ENCODE measurements at places on chromosomes 1 and 21.

DNA sequence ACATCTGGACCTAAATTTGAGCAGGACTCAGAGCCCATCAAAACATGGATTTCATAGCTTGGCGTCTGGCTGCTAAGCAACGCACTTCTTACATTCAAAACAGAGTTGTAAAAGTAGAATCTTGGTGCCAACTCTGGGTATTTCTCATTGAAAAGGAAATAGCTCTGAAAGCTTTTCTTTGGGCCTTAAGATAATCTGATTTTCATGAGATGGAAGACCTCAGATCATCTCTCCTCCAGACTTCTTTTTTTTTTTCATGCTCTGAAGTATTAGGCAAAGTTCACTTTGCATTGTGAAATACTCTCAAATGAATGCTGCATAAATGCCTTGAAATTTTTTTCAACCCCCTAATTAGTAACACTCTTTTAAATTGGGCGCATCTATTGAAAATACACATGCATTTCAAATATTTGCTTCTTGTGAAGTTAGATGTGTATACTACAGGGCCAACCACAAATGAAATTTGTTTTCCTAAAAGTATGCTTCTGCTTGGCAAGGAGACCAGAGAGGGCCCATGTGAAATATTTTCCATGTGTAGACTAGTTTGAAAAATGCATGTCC is 4.2 kb downstream of the ADAMTS5 start:
- no peak for DNase-seq

GRCh38 chr1:156624814-156625435 is 5.7 kb downstream of the HAPLN2 start:
- no peak for DNase-seq

DNA sequence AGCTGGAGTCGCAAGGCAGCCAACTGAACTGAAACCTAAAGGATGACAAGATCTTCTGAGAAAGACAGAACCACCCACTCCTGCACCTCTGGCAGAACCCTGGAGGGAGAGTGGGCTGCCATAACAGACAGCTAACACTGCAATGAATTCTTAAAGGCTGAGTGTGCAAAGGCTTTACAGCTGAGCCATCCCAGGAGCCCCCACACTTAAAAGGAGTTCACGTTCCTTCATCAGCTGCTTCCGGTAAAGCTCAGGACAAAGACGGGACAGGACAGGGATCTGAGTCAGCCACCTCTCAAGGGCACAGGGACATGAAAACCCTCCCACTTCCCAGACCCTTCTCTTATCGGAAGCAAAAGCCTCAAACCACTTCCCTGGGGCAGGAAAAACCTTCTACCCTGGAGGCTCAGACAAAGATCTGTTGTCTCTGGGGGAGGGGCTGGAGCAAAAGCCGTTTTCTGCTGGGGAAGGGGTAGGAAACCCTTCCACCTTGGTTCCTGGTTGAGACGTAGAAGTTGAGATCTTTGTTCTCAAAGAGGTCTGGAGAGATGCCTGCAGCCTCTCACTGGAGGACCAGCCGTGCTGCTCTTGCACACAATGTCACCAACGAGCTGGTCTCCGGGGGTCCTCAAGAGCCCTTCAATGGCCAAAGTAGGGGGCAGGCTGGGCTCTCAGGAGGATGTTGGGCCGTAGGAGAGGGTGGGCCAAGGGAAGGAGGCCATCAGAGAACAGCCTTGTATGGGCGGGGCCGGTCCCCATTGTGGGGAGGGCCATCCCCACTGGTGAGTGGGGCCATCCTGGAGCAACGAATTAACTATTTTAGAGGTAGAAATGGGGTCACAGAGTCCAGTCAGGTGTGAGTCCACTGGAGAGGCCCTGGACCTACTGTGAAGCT is 452.4 kb downstream of the PTPRU start:
- DNase-seq = no peak

GRCh38 chr21:46060596-46061061 is 37.3 kb upstream of the COL6A2 start:
- no peak for DNase-seq

DNA sequence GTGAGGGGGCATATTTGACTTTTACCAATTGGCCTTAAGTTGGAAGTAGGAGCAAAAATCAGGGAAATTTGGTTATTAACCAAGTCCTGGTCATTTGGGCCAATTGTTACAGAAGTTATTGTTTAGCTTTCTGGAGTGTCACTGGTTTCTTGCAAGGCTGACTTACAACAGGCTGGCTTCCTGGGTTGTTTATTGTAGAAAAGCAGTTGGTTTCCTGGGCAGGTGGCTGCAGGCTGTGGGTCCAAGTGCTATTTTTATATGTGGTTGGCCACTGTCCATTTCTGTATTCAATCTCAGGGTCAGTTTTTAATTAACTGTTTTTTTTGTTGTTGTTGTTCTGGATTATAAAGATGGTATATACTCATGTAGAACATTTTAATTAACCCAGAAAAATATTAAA is 174.1 kb downstream of the KCNJ6 start:
- DNase-seq = no peak

GRCh38 chr21:25573409-25574206 is 33.7 kb downstream of the MRPL39 start:
- DNase-seq = no peak

GRCh38 chr1:54099061-54099610 is 45.7 kb downstream of the TCEANC2 start:
- DNase-seq = no peak

DNA sequence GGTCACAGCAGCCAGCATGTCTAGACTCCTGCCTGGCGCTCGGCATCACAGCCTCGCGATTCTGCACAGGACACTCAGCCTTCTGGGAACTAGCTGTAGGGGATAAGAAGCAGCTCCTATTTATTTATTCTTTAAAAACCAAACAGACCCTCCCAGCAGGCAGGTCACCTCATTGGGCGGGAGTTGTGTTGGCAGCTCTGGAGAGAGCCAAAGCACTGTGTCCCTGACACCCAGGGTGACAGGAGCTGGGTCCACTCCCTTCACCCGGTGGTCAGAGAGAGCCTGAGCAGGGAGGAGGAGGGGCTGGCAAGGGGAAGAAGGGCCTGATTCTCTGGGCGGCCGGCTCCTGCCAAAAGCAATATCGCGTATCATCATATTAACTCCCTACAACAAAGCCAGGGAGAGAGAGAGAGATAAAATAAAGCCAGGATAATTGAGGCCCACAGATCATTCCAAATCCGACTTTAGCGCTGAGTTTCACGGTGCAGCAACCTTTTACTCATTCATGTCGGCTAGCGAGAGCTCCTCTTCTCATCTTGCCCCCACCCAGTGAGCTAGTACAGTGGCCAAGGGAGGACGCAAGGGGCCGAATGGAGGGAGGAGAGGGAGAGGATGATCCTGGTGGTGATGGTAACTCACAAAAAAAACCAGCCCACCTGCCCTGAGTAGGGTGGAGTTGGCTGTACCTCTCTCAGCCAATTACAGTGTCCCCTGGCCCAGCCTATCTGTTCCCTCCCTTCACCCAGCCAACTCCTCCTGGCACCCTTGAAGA is 79.8 kb upstream of the IFFO2 start:
- no peak for DNase-seq

DNA sequence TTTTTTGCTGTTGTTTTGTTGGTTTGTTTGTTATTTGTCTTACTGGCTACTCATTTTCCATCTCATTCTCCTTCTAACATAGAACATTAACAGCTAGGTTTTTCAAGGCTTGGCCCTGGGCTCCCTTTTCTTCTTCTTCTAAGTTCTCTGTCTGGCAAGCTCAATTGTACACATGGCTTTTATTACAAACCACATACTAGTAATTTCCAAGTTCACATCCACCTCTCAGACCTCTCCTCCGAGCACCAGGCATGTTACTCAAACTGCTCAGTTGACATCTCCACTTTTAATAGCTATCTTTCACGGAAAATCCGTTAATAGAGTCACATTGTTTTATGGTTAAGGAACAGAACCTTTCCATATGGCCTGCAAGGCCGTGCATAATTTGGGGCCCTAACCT is 736.9 kb upstream of the ADAMTS5 start:
- DNase-seq = no peak

DNA sequence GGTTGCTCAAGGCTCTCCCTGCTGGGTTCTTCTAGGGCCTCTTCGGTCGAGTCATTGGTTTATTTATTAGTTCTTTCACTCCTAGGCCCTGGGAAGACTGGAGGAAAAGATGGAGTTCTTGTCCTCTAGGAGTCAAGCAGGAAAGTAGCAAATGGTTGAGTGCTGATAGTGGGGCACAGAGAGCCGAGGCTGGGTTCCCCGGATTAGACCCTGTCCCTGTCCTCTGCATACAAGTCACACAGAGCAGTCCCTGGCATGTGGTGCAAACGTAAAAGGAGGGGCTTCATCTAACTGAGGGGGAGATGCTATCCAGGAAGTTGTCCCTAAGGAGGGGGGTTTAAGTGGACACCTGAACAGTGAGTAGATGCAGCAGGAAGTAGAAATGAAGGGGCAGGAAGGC is 19.2 kb upstream of the KCNE2 start:
- DNase-seq = no peak

DNA sequence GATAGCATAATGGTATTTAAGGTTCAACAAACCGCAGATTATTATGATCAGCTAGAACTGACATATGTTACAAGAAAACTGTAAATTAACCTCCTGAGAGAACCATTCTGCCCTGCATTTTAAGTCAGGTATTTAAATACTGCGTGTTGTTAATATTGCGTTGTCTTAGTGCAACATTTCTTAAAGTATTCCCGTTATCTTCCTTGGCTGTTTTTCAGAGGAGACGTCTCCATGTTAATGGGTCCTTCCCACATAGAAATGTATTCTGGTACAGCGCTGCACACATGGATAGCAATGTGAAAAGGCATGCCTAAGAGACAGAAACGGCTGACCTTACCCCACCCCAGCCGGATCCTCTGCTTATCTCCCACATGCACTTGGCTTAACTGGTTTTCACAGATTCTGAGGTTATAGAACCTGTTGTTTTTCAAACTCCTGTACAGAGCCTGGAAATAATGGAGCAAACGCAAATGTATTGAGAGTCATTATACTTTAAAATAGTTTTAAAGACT is 22.8 kb upstream of the DEGS1 start:
- DNase-seq = no peak

DNA sequence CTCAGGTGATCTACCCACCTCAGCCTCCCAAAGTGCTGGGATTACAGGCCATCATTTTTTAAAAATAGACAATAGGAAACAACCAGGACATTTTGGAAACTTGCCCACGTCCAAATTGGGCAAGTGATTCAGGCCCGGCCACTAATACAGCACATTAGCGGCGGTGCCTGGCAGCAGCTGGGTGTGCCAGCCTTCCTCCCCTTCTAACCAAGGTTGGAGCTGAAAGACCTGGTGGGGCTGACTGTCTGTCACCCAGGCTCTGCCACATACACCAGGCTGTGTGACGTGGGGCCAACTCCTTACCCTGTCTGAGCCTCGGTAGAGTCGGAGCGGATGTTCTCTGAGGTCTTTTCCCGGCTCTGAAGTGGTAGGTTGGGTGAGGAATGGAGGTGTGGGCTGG is 29.6 kb upstream of the TMEM51 start:
- DNase-seq = no peak

DNA sequence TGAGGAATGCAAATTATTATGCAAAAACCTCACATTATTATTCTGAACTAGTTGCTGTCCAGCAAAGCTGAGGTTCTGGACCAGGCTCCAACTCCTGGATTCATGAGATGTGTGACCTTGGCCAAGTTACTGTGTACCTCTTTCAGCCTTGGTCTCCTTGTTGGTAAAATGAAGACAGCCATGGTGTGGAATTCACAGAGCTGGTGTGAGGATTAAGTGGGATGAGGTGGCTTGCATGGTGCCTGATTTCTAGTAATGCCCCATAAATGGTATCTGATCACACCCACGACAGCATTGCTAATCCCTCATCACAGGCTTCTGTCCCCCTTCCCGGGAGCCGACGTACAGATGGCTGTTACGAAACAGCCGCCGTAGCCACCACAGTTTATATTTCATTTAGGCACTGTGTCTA is 59.6 kb downstream of the PGBD5 start:
- DNase-seq = no peak

DNA sequence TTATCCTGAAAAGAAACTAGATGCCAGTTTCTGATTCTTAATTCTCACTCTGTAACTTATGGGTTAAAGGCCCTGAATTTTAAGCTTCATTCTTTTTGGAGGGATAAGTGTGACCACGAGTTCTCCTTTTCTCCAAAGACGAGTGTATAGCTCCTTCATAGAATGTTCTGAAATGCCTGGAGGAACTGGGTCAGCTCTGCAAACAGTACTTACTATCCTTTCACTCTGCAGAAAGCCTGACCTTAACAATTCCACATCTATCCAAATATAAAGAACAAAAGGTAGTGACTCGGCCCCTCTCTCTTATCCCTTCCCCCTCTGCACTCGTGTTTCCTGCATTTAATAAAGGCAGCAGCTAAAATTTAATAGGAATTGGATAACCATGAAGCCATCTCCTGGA is 150.5 kb downstream of the LYPLAL1 start:
- DNase-seq = no peak

- DNase-seq = no peak
Observed at GRCh38 chr1:77776007-77776700, 3.3 kb upstream of the MIGA1 start.

DNA sequence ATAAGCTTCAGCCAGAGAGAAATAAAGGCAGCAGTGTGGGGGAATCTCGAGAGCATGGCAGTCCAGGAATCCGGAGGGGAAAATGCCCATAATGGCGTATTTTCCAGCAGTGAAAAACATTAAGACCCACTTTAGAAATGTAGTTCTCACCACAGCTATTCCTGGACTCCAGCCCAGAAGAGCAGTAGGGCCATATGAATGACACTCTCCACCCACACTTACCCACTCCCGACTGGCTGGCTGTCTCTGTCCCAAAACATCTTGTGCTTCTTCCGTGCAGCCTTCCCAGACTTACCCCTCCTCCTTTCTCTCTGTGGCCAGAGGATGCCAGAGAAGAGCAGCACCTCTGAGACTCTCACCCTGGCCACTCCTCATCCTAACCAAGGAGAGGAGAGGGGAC is 56.4 kb downstream of the TRABD2B start:
- no peak for DNase-seq

GRCh38 chr1:61950418-61950817 is 208.1 kb downstream of the PATJ start:
- DNase-seq = no peak

DNA sequence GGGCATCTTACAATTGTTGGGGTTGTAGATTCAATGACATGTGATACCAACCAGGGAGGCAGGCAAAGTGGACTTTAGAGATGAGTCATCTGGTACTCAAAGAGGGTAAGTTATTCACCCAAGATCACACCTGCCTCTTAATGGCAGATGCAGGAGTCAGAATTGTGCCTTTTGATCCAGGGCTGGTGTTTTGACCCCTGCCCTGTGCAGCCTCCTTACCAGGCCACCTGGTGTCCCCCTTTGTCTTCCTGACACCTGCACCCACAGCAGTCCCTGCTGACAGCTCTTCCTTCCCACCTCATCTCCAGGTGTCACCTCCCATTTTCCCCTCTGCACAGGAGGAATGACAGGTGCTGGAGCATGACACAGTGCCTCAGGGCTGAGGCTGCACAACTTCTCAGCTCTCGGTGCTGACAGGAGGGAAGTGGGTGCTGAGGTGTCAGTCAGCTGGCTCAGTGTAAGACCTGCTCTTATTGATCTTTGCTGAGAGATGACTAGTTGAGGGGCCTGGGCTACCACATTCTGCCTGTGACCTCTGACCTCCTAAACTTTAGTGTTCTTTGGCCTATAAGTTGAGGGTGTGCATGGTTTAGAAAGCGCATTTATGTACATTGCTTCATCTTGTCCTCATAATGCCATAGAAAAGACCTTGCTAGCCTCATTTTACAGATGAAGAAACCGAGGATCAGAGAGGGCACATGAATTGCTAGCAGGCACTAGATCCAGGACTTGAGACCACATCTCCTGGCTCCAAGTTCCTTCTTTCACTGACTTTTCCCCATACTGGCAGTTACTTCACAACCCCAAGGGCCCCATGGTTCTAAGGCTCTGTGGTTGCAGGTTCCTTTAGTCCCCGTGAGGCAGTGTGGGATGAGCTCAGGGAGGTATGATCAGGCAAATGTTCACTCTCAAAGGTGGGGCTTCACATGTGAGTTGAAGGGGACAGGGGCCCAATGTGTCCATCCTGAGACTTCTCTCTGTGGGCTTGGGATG is 31.3 kb downstream of the CACNA1E start:
- no peak for DNase-seq
